MV-4-11 (cell line): ENCODE measurements at places on chromosomes 6 and 20.

DNA sequence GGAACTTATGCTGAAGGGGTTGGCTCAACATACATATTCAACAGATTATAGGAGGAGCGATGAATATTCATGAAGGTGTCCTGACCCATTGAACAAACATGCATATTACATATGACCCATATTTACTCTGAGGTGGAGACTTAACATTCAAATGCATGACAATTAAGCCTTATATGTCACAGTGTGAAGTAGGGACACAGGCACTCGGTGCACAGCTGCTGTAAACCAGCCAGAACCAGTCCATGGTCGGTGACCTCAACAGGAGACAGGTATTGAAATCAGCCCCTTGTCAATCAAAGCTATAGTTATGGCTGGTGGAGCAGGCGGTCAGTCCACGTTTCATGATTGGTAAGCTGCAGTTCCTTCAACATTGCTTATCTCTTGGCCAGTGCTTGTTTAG is 347.3 kb downstream of the THBS2 start:
- DNase-seq = no peak

DNA sequence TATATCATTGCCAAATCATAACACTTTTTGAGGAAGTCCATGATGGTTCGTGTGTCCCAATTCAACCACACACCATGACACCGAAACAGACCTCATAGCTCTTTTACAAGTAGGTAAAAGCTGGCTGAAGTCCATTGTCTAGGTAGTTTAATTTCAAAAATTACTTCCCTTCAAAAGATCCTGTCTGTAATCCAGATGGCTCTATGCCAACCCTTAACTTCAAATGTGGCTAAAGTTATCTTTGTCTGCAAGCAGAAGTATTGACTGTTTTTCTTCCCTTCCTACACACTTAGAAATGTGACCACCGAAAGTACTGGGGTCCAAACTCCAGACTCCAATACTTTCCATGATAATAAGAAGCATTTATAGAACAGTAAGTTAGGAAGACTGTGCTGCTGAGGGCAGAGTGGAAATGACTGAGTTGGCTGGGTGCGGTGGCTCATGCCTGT is 8.3 kb upstream of the TIAM2 start:
- peak; percentile 62 for DNase-seq

GRCh38 chr6:10749734-10750133 is 2.1 kb downstream of the TMEM14B start:
- DNase-seq = no peak

GRCh38 chr20:19338960-19339359 is 126.5 kb downstream of the SLC24A3 start:
- no peak for DNase-seq

GRCh38 chr6:168943231-168943905 is 310.3 kb downstream of the THBS2 start:
- DNase-seq = no peak

- peak; percentile 28 for DNase-seq
Measured at GRCh38 chr6:18545726-18546125, 158.6 kb downstream of the RNF144B start.

DNA sequence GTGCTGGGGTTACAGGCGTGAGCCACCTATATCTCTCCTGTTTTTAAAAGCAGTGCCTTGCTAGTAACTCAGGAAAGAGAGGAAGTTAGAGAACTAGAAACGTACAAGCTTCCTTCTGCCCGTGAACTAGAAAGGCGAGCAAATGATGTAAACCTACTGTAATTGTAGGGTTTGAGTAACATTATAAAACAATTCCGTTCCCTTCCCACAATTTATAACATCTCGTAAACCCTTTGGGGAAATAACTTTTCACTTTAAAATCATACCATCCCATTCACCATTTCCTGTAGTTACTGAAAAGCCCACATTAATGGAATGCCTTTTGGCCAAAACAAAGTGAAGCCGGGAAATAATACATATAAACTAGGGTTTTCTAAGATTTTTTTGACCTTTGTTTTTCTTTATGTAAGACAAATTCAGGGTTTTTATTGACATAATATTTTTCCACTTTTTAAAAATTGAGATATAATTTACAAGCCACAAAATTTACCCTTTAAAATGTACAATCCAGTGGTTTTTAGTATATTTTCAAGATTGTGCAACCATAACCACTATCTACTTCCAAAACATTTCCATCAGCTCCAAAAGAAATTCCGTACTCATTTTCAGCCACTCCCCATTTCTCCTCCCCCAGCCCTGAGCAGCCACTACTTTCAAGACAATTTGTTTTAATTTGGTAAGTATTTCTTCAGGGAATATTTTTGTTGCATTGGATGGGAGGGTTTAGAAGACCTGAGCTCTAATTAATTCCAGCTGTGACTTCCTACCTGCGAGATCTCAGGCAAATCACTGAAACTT is 175.1 kb upstream of the PDE10A start:
- no peak for DNase-seq

- DNase-seq = no peak
Measured at GRCh38 chr20:24797113-24797512, 152.0 kb upstream of the CST7 start.

GRCh38 chr6:53532061-53532797 is 12.7 kb downstream of the GCLC start:
- no peak for DNase-seq

DNA sequence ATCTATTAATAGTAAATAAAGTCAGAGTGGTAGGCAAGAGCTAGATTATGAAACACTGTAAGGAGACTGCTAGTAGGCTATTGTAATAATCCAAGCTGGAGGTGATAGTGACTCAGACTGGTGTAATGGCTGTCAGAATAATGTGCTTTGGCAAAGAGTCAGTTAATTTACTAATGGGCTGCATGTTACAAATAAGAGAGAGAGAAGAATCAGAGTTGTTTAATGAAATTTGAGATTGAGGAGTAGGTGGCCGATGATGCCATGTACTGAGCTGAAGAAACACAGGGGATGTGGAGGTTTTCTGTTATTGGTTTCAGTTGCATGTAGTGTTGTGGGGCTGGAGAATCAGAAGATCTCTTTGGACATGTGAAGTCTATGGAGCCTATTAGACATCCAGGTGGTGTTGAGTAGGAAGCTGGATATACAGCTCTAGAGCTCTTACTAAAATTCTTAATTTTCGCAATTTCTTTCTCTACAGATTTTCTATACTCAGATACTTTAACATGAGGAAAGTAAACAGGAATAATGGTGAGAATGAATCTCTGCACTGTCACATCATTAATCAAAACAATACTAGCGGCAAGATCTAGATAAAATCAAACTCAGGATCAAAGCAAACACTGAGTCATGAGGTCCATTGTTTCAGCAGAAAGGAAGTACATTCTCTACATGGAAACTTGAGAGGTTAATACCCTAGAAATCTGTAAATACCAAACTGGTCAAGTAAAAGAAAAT is 167.7 kb downstream of the SIM1 start:
- DNase-seq = no peak

DNA sequence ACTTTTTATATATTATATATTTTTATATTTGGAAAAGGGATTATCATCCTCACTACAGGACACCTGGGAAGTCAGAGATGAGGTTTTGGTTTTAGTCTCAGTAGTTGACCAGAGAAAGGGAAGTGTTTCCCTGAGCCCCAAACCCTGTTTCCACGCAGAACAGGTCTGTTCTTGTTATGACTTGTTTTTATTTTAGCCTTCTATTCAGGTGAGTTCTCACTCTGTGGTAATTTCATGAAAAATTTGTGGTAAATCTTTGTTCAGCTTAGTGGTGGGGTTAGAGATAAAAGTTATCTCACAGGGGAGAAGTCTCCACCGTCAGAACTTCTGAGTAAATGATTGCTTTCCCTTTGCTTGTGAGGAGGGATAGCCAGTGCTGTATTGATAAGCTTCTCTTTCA is 224.9 kb downstream of the FARS2 start:
- no peak for DNase-seq

DNA sequence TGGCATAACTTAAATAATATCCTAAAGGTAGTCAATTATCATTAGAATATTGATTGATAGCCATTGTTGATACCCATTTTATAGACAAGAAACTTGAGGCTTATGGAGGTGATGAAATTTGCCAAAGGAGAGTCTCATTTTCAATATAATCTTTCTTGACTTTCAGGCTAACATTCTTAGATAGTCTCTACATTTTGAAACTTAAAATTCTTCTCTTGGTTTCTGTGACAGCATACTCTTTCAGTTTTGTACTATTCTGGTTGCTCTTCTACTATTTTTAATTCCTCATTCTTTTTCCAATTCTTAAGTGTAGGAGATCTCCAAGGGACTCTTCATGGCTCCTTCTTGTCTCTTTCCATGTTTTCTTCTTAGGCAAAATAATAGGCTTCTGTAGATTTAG is 3.7 kb upstream of the SH3BGRL2 start:
- no peak for DNase-seq

- DNase-seq = no peak
Measured at GRCh38 chr6:80382811-80383210, 276.3 kb downstream of the BCKDHB start.

DNA sequence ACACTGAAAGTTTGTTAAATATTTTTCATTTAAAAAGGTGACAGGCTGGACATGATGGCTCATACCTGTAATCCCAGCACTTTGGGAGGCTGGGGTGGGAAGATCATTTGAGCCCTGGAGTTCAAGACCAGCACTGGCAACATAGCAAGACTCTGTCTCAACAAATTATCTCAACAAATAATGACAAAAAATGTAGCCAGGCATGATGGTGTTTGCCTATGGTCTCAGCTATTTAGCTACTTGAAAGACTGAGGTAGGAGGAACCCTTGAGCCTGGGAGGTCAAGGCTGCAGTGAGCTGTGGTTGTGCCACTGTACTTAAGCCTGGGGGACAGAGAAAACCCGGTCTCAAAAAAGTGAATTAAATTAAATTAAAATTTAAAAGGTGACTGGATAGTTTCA is 56.0 kb upstream of the C6orf118 start:
- no peak for DNase-seq

DNA sequence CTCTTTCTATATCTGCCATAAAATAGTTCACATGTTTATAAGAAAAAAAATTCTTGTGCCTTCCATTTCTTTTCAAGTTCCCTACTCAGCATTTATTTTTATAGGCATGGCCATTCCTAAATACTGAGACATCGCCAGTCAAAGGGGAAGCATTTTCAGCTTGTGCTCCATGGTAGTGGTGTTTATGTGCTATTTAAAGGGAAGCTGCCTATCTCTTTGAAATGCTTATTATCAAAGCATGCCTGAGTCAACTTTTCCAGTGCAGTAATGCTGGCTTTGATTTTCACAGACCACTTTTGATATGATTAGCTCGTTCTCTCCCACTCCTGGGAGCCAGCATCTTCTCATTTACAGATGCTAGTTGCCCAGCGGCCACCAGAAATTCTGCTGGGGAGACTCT is 124.1 kb upstream of the RIN2 start:
- DNase-seq = no peak

- DNase-seq = peak; percentile 83
Measured at GRCh38 chr6:11413728-11414127, 123.8 kb upstream of the TMEM170B start.
